NCI-H1436 treated with DMSO at 0.1 percent for 48 hours (cell line): ENCODE measurements at places on chromosomes 1 and 21.

DNA sequence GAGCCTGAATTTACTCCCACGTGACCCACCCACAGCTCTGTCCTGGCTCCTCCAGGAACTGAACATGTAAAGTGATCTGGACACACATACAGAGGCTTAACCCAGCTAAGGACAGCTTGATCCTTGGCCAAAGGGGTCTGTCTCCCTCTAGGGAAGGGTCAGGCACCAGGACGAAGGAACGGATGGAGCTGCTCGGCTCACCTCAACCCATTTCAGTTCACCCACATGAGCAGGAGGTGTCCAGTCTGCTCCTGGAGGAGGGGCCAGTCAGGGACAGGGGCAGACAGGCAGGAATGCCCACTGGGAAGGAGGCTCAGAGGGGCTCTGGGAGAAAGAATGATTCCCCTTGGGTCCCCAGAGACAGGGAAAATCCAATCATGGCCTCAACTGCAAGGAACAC lies 567.2 kb downstream of the PTPRU start:
- DNase-seq: no peak

DNA sequence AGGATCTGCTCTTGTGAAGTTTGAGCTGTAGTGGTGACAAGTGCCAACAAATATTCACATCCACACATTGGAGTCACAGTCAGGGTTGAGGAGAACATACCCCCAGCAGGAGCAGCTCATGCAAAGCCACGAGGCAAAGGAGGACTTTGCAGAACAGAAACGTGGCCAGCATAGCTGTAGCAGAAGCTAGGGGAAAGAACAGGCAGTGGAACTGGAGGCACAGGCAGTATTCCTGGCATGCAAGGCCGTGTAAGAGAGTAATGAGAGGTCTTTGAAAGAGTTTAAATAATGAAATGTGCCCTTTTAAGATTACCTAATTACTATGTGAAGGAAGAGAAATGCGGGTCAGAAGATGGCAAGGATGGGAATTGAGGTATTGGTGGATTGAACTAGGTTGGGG lies 40.9 kb upstream of the IKBKE start:
- no peak for DNase-seq

DNA sequence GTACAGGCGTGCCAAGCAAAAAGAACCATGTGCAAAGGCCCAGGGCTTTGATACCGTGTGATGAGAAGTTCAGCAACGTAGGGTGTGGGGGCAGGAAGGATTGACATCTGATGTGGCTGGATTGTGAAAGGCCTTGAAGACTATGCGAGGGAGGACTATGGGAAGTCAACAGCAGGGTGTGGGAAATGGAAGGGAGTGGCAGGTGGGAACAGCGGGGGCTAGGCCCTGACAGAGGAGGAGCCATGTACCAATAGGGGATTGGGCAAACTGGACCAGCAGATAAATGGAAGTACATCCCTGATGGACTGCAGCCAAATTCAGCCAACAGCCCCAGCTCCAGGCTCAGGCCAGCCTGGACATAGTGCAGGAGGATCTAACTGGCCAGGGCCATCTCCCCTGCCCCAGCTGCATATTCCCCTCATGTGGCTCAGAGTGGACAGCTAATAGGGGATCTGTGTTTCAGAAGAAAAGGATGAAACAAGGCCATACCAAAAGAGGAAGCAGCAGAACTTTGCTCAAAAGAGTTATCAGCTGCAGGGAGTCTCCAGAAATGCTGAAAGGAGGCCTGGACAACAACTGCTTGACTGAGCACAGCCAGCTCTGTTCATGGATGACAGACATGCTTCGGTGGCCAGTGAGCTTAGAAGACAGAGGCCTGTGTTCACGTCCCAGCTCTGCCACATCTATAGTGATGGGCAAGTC lies 140.2 kb upstream of the SGIP1 start:
- no peak for DNase-seq

DNA sequence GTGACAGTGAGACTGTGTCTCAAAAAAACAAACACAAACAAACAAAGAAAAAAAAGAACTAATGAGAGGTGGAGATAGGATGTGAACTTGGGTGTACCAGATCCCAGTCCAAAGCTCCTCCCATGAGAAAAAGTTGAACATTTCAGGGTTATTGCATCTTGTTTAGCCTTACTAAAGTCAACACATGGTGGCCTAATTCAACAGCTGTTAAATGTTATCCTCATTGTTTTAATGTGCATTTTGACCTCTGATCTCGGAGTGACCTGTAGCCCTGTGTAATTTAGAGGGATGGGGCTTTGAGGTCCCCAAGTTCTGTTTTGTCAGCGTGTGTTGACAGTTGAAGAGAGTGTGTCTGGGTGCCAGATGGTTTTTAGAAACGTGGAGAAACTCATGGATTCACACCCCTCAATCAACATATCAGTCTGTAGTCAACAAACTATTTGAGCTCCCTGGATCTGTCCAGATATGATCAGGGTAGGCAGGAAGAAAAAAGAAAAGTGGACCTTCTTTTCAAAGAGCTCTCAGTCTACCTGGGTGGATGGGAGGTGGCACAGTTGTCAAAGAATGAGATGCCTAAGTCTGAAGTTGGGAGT lies 34.7 kb downstream of the PTPRU start:
- DNase-seq: no peak

GRCh38 chr1:55481634-55482033 lies 266.5 kb upstream of the USP24 start:
- no peak for DNase-seq

DNA sequence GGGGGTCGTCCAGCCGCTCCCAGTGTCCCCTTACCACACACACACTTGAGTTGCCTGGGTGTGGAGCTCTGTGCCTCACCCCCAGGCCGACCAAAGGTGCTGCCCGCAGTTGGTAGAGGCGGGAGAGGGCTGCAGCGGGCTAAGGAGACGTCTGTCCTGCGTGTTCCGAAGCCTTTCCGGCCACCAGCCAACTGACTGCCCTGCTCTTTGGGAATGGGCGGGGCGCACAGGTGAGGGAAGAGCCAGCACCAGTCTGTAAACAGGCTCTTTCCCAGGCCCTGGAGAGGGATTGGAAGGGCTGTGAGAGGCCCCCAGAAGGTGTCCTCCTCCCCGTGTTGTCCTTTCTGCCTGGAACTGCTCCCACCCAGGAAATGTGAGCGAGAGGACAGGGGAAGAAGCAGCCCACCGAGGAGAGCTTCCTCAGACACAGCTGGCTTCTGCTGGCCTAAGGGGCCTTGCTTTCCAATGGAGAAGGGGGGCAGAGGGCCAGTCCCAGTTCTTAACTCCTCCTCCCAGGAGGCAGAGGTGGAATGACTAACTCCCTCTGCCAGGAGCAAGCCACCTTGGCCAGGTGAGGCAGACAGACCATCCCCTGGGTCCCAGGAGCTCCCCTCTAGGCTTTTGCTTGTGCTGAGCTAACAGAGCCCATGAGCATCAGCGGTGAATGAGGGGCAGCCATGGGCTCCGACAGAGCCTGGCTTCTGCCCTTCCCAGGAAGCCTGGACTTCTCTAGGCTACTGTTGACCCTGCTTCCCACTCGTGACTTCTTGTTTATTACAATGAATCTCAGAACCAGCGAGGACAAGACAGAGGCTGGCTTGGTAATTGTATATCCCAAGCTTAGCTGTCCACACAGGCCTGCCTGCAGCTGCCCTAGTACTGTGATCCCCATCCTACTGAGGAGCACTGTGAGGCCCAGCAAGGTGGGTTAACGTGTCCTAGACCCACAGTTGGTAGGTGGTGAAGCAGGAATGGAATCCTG lies 158.1 kb upstream of the COA6 start:
- no peak for DNase-seq

DNA sequence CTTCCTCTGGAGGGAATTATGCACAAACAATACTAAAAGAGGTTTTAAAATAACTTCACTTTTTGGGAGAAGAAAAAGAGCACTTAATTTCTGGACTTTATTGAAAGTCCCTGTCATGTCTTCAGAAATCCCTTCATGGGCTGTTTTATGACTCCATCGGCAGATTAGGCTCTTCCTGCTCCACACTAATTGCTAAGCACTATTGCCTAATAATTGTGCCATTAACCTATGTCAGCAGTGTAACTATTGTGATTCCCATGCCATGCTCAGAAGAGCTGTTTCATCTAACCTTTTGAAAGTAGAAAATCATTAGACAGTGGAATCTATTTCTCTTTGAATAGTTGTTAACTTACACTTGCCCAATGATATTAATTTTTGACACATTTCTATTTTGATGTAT lies 489.3 kb upstream of the RUNX1 start:
- no peak for DNase-seq

DNA sequence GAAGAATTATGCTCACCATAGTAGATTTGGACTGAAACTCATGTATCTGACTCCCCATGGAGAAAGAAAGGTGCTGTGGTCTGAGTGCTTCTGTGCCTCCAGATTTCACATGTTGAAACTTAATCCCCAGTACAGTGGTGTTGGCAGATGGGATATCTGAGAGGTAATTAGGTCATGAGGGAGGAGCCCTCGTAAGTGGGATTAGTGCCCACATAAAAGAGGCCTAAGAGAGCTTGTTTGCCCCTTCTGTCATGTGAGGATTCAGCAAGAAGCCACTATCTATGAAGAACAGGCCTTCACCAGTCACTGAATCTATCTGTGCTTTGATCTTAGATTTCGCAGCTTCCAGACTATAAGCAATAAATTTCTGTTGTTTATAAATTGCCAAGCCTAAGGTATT lies 150.1 kb downstream of the PLPP3 start:
- DNase-seq: no peak
